ENCODE measurements at places on chromosomes 4 and X.

- DNase-seq: no peak
Measured at GRCh38 chr4:136865526-136865925, 666.8 kb downstream of the PCDH18 start.

- DNase-seq: no peak
Measured at GRCh38 chr4:152310257-152310656, 225.6 kb downstream of the FBXW7 start.

DNA sequence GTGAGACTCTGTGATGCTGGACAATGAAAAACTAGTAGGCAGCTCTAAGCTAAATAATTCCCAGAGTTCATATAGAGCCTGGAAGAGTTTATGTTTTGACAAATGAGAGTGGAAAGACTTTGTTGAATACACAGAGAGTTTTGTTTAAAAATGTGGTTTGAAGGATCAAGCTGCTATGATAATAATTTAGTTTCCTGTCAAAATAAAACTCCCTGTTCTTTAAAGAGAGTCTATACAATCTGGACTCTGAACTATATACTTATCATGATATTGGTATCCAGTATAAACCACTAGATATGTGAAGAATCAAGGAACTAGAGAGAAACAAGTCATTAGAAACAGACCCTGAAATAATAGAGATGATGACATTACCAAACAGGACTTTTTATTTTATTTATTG lies 158.6 kb downstream of the C4orf33 start:
- DNase-seq: no peak

GRCh38 chr4:168643111-168643795 lies 146.4 kb downstream of the PALLD start:
- no peak for DNase-seq

GRCh38 chrX:39293203-39293602 lies 491.9 kb downstream of the MID1IP1 start:
- DNase-seq: no peak

GRCh38 chrX:9662148-9662547 lies 103.5 kb downstream of the GPR143 start:
- DNase-seq: no peak

DNA sequence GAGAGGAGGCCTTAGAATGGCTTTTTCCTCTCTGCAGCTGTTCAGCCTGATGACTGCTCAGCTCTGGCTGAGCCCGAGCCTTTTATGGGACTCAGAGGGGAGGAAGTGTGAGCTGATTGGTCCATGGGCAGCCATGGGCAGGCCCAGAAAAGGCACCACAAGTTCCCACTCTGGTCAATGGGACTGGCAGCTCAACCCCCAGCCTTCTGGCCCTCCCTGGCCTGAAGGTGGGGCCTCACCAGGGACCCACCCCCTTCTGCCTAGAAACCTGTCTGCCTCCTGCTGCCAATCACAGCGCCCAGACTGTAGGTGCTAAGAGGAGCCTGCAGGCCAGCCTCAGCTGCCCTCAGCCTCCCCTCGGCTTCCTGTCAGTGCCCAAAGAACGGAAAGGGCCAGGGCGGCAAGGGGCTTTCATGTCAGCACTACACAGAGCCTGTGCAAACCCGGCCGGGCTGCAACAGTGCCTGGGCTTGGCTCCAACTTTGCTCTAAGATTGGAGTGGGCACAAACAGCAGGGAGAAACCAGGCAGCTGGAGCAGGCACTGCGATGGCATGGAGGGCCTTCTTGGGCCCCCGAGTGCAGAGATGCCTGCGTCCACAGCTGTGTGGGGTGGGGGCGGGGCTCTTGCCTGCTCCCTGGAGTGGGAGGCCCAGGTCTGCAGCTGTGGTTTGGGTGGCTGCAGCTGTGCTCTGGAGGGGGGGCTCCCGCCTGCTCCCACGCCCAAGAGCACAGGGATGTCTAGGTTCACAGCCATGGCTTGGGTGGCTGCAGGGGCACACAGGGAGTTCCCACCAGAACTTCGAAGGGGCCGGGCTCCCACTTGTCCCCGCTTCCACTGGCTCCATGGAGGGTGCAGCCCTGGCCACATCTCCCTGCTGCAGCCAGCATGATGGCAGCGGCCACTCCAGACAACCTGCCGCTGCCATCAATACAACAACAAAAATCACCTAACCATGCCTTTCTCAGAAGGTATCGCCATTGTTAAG lies 92.6 kb downstream of the NXF2 start:
- no peak for DNase-seq

DNA sequence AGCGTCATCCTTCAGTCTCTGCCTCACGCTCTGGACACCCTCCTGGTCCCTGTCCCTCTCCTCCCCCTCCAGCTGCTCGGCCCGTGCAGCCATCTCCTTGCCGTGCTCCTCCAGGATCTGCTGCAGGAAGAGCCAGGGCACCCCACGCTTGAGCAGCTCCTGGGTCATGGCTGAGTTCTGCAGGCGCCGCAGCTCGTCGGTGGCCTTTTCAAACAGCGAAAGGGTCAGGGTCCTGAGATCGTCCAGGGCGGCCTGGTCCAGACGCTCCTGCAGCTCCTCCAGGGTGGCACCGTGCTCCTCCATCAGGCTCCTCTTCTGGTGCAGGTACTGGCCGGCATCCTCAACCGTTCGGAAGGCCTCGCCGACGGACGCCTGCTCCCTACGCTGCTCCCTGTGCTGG lies 85.8 kb downstream of the EVC2 start:
- DNase-seq: no peak

- no peak for DNase-seq
Measured at GRCh38 chrX:119775517-119776238, 15.8 kb downstream of the RPL39 start.

DNA sequence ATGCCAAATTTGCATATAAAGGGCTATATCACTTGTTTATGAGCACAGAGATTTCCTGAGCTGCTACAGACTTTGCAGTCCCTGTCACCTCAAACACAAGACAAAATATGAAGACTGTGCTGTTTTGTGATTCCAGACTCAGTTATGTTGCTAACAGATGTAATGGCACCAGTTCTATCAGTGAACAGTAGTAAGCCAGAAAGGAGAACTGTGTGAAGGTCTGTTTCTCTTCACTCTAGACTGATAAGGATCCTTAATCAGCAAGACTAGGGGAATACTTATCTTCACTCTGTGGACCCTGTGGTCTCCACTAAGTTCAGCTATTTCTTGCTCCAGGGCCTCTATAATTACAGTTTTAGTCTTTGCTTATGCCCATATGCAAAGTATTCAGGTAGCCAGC lies 82.7 kb downstream of the ANXA5 start:
- DNase-seq: no peak

GRCh38 chrX:44815681-44816080 lies 28.1 kb upstream of the DUSP21 start:
- no peak for DNase-seq

GRCh38 chr4:181018913-181019312 lies 1224.3 kb upstream of the TENM3 start:
- no peak for DNase-seq

DNA sequence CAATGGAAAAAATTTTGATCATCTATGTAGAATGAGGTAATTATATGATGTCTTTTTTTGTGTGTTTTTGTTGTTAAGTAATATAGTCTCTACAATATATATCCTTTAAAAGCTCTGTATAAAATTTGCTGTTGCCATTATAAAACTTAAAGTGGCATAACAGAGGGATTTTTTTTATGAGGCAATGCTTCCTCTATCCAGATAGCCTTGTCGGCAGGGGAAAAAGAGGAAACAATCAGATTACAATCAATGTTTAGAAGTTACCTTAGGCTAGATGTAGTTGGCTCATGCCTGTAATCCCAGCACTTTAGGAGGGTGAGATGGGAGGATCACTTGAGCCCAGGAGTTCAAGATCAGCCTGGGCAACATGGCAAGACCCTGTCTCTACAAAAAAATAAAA lies 86.8 kb downstream of the DIAPH2 start:
- DNase-seq: no peak

GRCh38 chr4:169823685-169824084 lies 65.9 kb upstream of the HPF1 start:
- no peak for DNase-seq

- no peak for DNase-seq
Measured at GRCh38 chr4:130147641-130148040, 1051.7 kb downstream of the C4orf33 start.

GRCh38 chr4:93649828-93650227 lies 178.7 kb upstream of the ATOH1 start:
- DNase-seq: no peak

DNA sequence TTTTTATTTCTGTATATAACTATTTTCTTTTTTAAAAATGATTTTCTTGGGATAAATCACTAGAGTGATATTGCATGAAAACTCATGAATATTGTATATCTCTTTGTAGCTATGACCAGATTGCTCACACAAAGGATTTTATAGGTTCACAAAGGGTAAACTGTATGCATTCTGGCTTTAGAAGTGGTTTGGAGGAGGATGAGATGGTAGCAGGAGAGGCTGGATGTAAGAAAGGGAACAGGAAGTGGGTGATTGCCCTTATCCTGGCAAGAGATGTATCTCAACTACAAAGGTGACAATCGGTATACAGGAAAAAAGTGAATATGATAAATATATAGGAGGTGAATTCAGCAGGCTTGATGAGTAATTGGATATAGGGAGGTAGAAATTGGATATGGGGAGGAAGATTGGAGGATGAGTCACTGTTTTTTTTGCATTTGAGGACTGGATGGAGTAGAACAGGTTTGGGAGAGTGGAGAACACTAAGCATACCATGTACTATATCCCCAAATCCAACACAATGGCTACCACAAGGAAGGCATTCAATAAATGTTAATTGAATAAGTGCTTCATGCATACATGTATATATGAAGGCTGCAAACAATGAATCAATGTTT lies 9.9 kb downstream of the FGG start:
- DNase-seq: no peak

GRCh38 chrX:121782544-121782943 lies 735.1 kb downstream of the GLUD2 start:
- DNase-seq: no peak
